ENCODE measurements at places on chromosomes 4 and X.

- no peak for DNase-seq
- H3K27me3 ChIP-seq: no peaks in the 10 kb centered on the region
- H3K4me3 ChIP-seq: no peak overlapping the region
- H3K27ac ChIP-seq: no peak overlapping the region
These were observed 118.2 kb upstream of the KIT start for GRCh38 chr4:54539500-54540029.

DNA sequence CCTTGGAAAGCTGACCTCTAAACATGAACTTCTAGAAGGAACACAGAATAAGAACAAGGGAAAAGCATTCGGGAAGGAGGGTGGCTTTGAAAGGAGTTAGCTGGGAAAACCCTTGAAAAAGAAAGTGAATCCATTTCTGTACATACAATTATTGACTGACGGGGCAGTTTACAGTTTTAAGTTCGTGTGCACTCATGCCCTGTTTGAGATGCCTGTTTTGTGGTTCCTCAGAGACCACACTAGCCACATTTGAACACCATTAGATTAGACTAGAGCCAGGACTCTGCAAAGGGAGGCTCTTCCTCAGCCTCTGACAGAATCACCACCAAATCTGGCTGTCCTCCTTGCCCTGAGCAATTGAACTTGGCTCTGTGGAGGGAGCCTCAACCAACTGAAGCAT, 158.3 kb downstream of the PALLD start:
- no peak for DNase-seq
- no peaks in the 10 kb centered on the region for H3K36me3 ChIP-seq
- no peaks in the 10 kb centered on the region for H3K27me3 ChIP-seq
- H3K4me1 ChIP-seq: no peaks in the 10 kb centered on the region

DNA sequence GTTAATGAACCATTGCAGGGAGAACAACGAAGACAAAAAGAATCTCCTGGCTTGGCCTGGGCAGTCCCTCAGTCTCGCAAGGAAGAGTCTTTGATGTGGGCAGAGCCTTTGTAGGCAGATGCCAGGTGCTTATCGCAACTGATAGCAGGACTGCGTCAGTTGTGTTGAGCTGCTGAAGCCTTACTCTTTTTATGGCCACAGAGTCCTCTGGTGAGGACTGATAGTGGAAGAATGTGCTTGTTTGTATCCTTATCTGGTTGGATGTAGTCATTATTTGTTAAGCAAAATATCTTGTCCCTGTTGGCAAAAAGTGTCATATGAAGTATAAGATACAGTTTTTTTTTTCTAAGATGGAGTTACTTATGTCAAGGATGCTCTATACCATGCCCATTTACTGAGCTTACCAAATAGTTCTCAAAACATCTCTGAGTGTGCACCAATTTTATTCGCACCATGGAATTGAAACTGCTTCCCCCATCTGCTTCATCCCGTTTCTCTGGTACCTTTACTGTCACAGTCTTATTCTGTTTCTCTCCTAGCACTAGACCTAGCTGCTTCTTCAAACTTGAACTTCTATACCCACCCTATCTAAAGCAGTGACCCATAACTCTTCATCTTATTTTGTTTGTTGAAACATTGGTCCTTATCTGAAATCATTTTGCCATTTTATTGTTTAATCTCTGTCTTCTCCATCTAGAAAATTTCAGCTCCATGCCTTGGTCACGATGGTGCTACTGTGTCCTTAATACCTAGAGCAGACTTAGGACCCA, 47.0 kb upstream of the SPRY1 start:
- no peaks in the 10 kb centered on the region for H3K27me3 ChIP-seq
- no peak overlapping the region for H3K27ac ChIP-seq
- DNase-seq: no peak
- H3K36me3 ChIP-seq: no peaks in the 10 kb centered on the region

GRCh38 chrX:35829501-35829900, 31.4 kb downstream of the MAGEB16 start:
- H3K27ac ChIP-seq: no peak overlapping the region
- H3K36me3 ChIP-seq: no peaks in the 10 kb centered on the region
- no peak overlapping the region for H3K4me3 ChIP-seq
- no peak for DNase-seq

GRCh38 chrX:21503593-21503992, 129.4 kb downstream of the CNKSR2 start:
- no peak overlapping the region for H3K27ac ChIP-seq
- DNase-seq: peak; percentile 5
- H3K27me3 ChIP-seq: no peaks in the 10 kb centered on the region
- H3K4me1 ChIP-seq: peaks cover 7% of the 10 kb centered on the region

GRCh38 chr4:187469627-187470026, 525.9 kb upstream of the ZFP42 start:
- H3K4me3 ChIP-seq: no peak overlapping the region
- DNase-seq: no peak
- H3K4me1 ChIP-seq: no peaks in the 10 kb centered on the region
- no peaks in the 10 kb centered on the region for H3K36me3 ChIP-seq
- no peak overlapping the region for H3K27ac ChIP-seq

DNA sequence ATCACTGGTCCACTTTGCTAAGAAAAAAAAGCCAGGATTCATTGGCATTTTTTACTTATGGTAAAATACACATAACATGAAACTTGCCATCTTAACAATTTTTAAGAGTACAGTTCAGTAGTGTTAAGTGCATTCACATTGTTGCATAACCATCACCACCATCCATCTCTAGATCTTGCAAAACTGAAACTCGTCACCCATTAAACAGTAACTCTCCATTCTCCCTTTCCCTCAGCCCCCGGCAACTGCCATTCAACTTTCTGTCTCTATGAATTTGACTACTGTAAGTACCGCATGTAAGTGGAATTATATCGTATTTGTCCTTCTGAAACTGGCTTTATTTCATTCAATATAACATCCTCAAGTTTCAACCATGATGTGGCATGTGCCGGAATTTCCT, 56.3 kb upstream of the LNX1 start:
- H3K27me3 ChIP-seq: no peaks in the 10 kb centered on the region
- H3K4me1 ChIP-seq: no peaks in the 10 kb centered on the region
- no peak overlapping the region for H3K27ac ChIP-seq
- no peak for DNase-seq
- no peak overlapping the region for H3K4me3 ChIP-seq

- peak; percentile 69 for DNase-seq
- H3K4me3 ChIP-seq: no peak overlapping the region
- H3K27me3 ChIP-seq: no peaks in the 10 kb centered on the region
- no peak overlapping the region for H3K27ac ChIP-seq
- H3K36me3 ChIP-seq: no peaks in the 10 kb centered on the region
These were observed 105.6 kb downstream of the CNKSR2 start for GRCh38 chrX:21479695-21480270.

DNA sequence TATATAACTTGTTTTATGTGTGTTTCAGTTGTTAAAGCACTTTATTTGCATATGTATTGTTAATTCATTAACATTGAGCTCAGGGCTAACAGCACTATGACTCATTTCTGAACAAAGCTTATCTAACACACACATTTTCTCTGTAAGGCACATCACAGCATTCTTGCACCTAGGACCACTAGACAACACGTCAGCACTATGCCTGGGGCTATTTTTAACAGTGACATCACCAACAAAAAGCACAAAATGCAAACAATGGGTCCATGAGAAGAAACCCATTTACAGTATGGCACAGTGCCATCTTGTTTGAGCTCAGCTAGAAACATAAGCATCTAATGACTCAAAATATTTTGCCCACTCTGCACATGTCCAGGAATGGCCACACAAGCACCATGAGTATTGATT, 124.4 kb downstream of the RELL1 start:
- no peak overlapping the region for H3K27ac ChIP-seq
- no peaks in the 10 kb centered on the region for H3K4me1 ChIP-seq
- H3K4me3 ChIP-seq: no peak overlapping the region
- no peak for DNase-seq

GRCh38 chr4:76748649-76749048, 149.3 kb downstream of the SOWAHB start:
- no peak overlapping the region for H3K4me3 ChIP-seq
- no peak overlapping the region for H3K27ac ChIP-seq
- DNase-seq: peak; percentile 44
- no peaks in the 10 kb centered on the region for H3K4me1 ChIP-seq

DNA sequence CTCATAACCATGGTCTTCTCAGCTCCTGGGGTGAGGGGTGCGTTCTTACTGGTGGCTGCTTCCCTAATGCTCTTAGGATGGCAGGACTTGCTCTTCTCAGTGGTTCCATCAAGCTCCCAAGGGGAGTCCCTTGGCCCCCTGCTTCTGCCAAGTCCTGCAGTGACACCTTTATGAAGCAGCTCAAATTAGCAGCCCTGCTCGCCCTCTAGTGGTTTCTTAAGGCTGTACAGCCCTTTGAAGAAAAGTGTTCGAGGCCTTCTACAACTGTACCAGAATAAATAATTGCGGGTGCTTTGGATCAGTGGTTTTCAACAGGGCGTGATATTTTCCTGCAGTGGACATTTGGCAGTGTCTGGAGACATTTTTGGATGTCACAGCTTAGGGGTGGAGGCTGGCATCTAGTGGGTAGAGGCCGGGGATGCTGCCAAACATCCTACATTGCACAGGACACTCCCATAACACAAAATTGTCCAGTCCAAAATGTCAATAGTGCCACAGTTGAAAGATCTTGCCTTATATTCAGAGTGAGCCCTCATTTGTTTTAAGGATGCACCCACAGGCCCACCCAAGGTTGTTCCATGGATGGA, 204.7 kb upstream of the S100G start:
- no peak overlapping the region for H3K4me3 ChIP-seq
- H3K36me3 ChIP-seq: no peaks in the 10 kb centered on the region
- DNase-seq: peak; percentile 51
- no peaks in the 10 kb centered on the region for H3K27me3 ChIP-seq

GRCh38 chrX:122188751-122189150, 995.3 kb upstream of the GRIA3 start:
- no peaks in the 10 kb centered on the region for H3K4me1 ChIP-seq
- DNase-seq: no peak

GRCh38 chr4:5137927-5138326, 86.6 kb downstream of the STK32B start:
- no peak overlapping the region for H3K27ac ChIP-seq
- DNase-seq: no peak
- H3K36me3 ChIP-seq: no peaks in the 10 kb centered on the region
- no peaks in the 10 kb centered on the region for H3K27me3 ChIP-seq

GRCh38 chrX:13747836-13748235, 13.3 kb downstream of the OFD1 start:
- no peak overlapping the region for H3K4me3 ChIP-seq
- no peaks in the 10 kb centered on the region for H3K27me3 ChIP-seq
- H3K27ac ChIP-seq: no peak overlapping the region
- H3K4me1 ChIP-seq: peaks cover 27% of the 10 kb centered on the region
- peak; percentile 56 for DNase-seq

DNA sequence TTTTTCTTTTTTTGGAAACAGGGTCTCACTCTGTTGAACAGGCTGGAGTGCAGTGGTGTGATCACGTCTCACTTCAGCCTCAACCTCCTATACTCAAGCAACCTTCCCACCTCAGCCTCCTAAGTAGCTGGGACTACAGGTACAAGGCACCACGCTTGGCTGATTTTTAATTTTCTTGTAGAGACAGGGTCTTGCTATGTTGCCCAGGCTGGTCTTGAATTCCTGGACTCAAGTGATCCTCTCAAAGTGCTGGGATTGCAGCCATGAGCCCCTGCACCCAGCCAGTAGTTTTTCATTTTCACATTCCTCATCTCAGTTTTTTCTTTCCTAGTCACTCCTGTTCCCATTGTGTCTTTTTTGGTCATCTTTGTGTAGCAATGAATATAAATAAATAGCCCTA, 11.1 kb downstream of the USO1 start:
- DNase-seq: no peak
- H3K27ac ChIP-seq: no peak overlapping the region
- H3K36me3 ChIP-seq: no peaks in the 10 kb centered on the region

GRCh38 chrX:32370456-32371205, 840.7 kb downstream of the DMD start:
- no peak for DNase-seq
- H3K27me3 ChIP-seq: no peaks in the 10 kb centered on the region
- no peak overlapping the region for H3K4me3 ChIP-seq
- no peaks in the 10 kb centered on the region for H3K36me3 ChIP-seq

- H3K4me1 ChIP-seq: no peaks in the 10 kb centered on the region
- H3K27me3 ChIP-seq: no peaks in the 10 kb centered on the region
- no peak overlapping the region for H3K4me3 ChIP-seq
- DNase-seq: no peak
- H3K36me3 ChIP-seq: no peaks in the 10 kb centered on the region
These were observed 135.0 kb upstream of the TENT5D start for GRCh38 chrX:80285131-80285773.

GRCh38 chr4:174316954-174317353, 33.2 kb downstream of the CEP44 start:
- H3K27me3 ChIP-seq: no peaks in the 10 kb centered on the region
- no peak overlapping the region for H3K27ac ChIP-seq
- no peak for DNase-seq
- no peak overlapping the region for H3K4me3 ChIP-seq
- peaks cover 6% of the 10 kb centered on the region for H3K36me3 ChIP-seq

DNA sequence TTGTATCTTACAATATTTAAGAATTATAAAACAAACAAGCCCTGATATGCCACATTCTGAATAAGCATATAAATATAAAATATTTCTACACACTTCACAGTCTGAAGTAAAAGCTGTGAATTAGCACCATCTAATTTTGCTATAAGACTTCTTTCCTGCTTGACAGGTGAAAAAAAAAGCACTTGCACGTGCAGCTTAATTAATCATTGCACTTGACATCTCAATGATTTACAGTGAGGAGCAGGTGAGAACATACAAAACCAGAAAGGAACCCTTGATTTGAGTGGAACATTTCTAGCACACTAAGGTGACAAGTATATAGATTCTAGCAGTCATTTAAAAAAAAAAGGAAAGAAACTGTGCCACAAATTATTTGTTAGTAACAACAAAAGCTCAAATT, 47.9 kb downstream of the CHIC2 start:
- DNase-seq: no peak
- no peaks in the 10 kb centered on the region for H3K27me3 ChIP-seq
- peaks cover 9% of the 10 kb centered on the region for H3K36me3 ChIP-seq
